ENCODE measurements at places on chromosomes 1 and 21.

DNA sequence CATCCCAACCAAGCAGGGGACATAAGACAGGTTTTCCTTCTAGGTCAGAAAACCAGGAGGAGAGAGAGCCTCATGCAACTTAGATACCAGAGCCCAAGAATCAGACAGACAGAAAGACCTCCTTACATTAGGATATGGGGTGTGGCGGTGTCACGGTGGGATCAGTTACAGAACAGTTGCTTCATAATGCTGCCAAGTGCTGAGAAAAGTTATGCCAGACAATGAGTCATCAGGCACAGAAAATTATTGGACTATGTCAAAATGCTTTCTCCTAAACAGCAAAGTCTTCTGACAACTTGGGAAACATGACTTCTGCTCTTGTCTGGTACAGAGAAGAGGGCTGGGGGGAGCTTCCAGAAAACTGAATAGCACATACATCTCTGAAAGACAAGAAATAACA lies 1120.2 kb upstream of the TMPRSS15 start:
- DNase-seq, result no peak

DNA sequence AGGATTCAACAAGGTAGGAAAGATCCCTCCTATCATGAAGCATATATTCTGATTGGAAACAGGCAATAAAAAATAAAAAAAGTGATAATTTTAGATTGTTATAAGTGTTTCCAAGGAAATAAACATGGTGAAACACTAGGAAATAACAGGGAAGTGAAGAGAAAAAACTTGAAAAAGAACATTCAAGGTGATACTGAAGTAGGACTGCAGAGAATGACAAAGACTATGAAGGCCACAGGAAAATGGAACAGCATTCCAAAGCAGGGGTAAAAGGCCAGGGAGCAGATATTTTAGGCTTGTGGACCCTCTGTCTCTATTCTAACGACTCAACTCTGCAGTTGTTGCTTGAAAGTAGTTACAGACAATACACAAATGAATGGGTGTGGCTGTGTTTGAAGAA lies 7.9 kb downstream of the ANKRD45 start:
- no peak for DNase-seq

GRCh38 chr1:76948846-76949245 lies 81.6 kb downstream of the ST6GALNAC5 start:
- DNase-seq, result no peak

DNA sequence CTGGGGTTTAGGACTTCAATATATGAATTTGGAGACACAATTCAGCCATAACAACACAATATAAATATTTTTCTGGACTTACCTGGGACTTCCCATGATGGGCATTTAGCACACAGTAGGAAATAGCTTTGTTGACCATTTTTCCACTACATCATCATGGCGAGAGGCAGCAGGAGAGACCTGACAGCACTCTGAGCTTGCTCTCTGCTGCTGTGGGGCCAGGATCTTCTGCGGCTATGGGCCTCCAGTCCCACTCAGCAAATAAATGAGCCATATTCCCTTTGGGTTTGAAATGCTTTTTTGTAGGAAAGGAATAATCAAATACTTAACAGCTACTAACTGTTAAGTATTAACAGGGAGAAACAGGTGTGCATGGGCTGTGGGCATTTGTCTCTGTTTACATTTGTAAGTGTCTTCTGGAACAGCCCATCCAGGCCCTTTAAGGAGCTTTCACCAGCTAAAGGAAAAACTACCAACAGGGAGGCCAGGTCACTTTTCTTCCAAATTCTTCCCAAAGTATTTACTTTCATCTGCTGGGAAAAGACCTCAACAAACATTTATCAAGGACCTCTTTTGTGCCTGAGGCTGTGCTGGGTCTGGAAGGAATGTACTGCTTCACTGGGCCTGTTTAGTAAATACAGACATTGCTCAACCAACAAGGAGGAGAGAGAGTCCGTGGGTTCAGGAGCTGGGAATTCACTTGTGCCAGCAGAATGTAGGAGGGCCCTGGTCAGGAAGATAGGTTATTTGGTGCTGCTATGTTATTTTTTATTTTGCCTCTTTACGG lies 133.2 kb downstream of the LRIG2 start:
- no peak for DNase-seq

DNA sequence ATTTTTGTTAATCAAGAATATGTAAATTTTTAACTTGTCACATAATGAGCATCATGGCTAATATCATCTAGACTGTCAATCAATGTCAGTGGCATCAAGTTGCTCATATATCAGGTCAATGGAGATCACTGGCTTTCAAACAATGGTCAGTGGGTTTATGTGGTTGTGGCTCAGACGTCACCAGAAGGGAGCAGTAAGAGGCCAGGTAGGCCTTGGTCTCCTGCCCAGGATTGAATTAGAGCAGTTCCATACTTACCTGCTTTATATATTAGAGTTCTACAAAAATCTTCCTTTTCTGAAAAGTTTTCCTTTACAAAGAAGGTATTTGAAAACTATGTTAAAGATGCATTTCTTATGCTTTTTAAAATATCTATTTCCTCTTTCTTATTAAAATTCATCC lies 206.3 kb upstream of the B3GALT2 start:
- peak; percentile 26 for DNase-seq
